GF-D8 (cell line): ENCODE measurements at places on chromosomes 4 and X.

DNA sequence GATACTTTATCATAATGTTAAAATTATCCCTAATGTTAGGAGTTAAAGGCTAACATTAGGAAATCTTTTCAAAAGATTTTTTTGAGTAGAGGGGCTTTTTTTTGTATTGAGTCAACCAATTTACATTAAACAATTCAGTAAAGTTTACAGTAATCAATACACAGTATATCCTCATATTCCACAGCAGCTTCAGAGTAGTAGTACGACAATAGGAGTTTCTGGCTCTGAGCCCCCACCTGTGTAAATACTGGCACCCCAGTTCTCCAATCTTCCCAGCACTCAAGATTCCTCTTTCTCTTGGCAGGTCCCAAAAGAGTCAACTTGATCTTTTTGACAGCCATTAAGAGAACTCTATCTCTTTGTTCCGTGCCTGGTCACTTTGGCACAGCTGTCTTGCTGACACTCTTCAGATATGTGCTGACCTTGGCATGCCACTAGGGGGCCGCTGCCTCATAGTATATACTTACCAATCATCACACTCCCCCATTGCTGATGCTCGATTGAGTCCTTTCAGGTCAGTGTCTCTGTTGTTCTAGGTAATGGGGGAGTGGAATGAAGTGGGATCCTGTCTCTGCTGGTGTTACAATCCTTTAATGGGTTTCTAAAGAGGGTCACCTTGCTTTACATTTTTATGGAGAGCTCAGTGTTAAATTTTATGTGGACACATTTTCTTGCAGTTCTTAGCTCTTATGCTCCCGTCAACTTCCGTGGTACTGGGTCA, 19.5 kb upstream of the CCNI start:
- DNase-seq, result no peak

- no peak for DNase-seq
Observed at GRCh38 chrX:45889471-45889870, 655.8 kb downstream of the ZNF674 start.

DNA sequence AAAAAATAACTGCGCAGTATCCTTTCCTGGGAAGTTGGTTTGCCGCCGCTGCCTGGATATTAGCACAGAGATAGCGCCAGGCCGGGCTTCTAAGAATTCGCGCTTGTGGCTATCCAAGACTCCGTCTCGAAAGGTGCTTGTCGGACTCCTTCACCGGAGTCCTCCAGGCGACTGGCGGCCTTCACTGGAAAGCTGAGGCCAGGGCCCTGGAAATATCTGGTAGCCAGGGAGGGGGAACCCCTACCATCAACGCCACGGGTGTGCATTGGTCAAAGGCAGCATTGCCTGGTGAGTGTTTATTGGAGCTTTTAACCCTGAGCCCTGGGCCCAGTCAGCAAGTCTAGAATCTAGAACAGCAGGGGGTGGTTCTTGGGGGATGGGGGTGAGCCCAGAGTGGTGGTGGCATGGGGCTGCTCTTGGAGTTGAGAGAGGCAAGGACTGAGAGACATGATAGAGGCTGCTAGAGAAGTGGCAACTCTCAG, 577 bp upstream of the PIM2 start:
- no peak for DNase-seq

DNA sequence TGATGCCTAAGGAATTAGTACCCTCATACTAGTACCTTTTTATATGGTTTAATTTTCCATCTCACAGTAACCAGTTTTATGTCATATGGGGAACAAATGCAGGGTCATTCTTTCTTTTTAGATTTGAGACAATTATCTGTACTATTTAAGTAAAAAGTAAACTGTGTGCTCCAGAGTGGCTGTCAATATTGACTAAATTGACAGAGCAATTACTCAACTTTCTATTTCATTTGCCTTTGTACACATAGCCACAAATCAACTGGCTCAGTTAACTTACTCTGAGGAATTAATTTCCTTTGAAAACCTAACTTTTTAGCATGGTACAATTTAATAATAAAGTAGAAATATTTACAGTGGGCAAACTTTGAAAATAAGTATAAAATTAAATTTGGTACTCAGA, 28.5 kb upstream of the TEX13C start:
- no peak for DNase-seq

DNA sequence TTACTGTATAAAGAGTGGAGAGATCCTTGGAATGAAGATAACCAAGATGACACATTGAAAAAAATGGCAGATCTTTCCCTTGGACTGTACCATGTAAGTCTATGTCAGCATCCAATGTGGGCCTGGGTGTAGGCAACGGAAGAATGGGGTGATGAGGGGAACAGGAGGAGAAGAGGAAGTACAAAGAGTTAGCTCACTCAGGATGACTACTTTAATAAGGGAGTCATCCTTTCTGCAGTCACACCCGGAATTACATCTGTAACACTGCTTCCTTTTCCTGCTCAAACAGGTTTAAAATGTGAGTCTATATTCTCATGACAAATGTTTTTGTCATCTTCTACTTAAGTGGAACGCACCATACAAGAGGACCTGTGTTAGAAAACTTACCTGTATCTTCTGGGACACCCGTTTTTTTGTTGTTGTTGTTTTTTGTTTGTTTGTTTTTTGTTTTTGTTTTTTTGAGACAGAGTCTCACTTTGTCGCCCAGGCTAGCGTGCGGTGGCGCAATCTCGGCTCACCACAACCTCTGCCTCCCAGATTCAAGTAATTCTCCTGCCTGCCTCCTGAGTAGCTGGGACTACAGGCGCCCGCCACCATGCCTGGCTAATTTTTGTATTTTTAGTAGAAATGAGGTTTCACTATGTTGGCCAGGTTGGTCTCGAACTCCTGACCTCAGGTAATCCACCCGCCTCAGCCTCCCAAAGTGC, 18.0 kb downstream of the HPSE start:
- DNase-seq, result peak; percentile 37

GRCh38 chr4:74932010-74932409, 906 bp upstream of the PARM1 start:
- DNase-seq, result no peak

GRCh38 chrX:28850955-28851354, 263.7 kb downstream of the IL1RAPL1 start:
- DNase-seq, result no peak

- DNase-seq, result no peak
Observed at GRCh38 chr4:80092088-80092487, 19.1 kb upstream of the ANTXR2 start.

GRCh38 chr4:71283642-71284257, 55.1 kb upstream of the SLC4A4 start:
- no peak for DNase-seq

DNA sequence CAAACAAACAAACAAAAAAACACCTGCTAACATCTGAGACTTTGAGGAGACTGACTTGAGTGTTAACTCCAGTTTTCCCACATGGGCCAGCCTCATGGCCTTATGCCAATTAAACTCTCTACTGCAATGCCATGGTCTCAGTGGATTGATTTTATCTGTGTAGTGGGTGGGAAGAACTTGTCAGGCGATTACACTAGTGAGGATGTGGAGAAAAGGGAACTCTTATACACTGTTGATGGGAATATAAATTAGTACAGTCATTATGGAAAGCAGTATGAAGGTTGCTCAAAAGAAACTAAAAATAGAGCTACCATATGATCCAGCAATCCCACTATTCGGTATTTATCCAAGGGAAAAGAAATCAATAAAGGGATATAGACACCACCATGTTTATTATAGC, 12.8 kb upstream of the XIAP start:
- DNase-seq, result no peak

DNA sequence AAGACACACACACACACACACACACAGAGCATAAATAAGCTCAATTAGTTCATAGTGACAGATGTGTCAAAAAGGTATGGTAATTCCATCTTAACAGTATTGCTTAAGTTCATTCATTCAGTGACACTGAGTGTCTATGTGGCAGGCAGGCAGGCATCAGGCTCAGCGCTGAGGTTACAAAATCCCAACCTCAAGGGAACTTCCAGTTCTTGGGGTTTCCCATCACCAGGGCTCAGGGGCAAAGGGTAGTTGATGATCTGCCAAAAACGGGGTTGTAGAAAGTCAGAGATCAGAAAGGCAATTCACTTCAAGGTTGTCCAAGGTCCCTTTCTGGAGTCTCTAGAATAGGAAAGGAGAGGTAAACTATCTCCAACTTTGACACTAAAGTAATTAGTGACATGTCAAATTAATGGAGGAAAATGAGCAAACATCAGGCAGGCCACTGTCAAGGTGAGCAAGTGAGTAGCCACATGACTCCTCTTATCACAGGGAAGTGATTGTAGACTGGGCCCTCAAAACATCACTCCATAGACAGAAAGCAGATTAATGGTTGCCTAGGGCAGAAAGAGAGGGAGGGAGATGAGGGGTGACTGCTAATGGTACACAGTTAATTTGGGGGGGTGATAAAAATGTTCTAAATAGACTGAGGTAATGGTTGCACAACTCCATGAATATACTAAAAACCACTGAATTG, 41.8 kb downstream of the GPC4 start:
- no peak for DNase-seq

DNA sequence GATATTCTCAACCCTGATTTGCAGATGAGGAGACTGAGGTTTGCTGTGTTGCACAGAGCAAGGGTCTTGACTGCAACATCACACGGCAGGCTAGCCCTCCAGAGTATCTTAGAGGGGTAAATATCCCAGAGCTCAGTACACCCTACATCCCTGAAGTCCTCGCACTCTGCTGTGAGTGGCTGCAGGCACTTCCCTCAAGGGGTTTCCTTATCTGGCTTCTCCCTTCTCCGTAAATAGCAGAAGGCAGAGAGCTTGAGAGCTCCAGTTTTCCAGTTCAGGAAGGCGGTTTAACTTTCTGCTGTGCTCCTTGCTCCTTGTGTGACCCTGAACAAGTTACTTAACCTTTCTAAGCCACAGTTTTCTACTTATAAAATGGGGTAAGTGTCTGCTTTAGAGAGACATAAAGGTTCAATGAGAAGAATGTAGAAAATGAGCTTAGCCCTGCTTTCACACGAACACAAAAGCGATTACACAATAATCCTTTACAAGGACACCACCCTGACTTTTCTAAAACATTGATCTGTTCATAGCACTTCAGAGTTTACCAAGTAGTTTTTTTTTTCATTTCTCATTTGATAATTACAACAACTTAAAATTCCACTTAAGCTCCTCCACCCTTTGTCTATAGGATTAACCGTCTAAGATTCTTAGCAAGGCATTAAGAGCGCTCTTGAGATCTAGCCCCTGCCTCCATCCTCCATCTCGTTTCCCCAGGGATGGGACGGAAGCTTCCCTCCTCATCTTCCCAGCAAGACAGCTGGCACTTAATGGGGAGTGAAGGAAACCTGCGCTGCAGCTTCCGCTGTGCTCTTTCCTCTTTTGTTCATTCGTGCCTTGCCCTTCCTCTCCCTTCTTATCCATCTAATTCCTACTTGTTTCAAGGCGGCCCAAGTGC, 68.4 kb downstream of the TAPT1 start:
- DNase-seq, result no peak

DNA sequence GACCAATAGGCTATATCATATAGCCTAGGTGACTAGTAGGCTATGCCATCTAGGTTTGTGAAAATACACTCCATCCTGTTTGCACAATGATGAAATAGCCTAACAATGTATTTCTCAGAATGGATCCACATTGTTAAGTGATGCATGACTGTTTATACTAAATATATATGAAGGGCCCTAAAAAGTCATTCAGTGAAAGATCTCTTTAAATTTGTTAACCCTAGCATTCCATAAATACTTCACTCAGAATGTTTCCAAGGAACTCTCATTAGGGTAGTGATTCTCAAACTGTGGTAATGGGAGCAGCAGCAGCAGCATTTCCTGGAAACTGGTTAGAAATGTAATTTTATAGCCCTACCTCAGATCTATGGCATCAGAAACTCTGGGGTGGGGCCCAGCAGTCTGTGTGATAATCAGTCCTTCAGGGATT, 74.9 kb downstream of the PRRG1 start:
- DNase-seq, result no peak

DNA sequence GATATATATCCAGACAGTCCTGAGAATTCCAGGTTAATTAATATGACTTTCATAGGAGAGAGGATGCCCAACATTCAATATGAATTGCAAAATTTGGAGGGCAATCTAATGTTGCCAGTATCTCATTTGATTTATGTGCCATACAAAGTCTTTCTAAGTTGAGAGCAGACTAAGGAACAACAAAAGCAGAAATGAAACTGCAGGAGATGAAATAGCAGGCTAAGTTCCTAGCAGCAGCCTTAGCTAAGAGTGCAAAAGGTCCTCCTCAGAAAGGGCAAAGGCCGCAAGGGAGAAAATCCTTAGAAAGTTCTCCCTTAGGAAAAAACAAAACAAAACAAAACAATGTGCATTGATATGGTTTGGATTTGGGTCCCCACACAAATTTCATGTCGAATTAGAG, 602.9 kb upstream of the HTR2C start:
- no peak for DNase-seq

- no peak for DNase-seq
Observed at GRCh38 chr4:141302924-141303323, 82.2 kb downstream of the ZNF330 start.

- DNase-seq, result no peak
Observed at GRCh38 chrX:13026877-13027652, 17.4 kb downstream of the FAM9C start.

GRCh38 chrX:36721990-36722389, 286.2 kb upstream of the FAM47C start:
- DNase-seq, result no peak

GRCh38 chrX:78624962-78625909, 33.9 kb downstream of the RTL3 start:
- DNase-seq, result peak; percentile 80

DNA sequence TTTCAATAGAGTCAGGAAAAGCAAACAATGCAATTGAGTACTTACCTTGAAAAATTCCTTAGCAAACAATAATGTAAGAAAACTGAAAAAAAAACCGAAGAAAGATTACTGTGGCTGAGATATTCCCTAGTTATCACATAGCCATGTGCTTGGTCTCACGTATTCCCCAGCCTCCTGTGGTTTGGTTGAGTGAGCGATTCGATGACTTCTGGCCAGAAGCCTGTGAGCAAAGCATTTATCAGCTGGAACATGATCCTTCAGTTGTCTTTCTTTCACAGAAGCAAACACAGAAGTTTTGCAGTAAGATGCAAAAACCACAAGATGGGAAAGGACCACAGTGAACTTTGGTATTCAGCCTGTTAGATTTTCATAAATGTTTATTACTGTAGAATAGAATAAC, 1754.3 kb upstream of the AGA start:
- DNase-seq, result no peak

DNA sequence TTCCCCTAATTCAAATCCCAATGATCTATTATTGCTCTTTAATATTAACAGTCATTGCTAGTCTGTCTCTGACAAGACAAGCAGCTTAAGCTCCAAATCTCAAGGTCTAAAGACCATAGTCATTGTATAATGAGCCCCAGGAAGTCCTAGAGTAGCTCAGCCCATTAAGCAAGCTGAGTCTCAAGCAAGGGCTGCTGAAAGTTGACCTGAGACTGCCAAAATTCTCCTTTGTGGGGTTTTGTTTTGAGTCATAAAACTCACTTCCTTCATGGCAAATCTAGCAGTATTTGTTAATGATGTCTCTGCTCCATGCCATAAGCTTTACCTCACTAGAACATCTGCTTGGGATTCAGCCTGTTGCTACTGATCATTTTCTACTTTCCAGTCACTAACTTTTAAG, 313.2 kb downstream of the ANTXR2 start:
- no peak for DNase-seq
